ENCODE measurements at places on chromosomes 13 and 19.

- no peak overlapping the region for H3K27ac ChIP-seq
- H3K36me3 ChIP-seq, result peaks cover 4% of the 10 kb centered on the region
- H3K4me1 ChIP-seq, result peaks cover 3% of the 10 kb centered on the region
- DNase-seq, result peak; percentile 88
- no peaks in the 10 kb centered on the region for H3K27me3 ChIP-seq
Observed at GRCh38 chr19:1113030-1113985, 9.5 kb downstream of the GPX4 start.

DNA sequence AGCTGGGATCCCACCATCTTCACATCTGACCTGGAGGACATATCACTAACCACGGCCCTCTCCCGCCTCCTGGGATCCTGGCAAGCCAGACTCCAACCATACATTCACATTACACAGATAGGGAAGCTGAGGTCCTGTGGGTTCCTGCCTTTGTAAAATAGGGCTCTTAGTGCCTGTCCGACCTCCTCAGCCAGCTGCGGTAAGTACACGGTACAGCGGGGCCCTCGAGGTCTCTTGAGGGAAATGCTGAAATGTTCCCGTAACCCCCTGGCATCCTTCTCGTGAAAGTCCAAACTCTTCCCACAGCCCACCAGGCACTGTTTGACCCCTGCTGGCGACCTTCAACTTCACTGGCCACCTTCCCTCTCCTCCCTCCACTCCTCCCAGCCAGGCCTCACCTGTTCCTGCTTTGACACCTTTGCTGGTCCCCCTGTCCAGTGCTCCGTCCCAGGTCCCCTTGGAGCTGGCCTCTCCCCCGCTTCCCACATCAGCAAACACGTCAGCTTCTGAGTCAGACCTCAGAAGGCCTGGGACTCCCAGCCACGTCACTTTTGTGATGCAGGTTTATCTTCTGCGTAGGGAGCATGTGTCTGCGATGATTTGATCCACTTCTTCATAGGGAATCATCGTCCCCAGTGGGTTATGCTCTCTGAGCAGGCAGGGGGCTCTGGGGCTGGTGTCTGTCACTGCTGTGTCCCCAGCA is 8.8 kb upstream of the GNG7 start:
- no peak overlapping the region for H3K27ac ChIP-seq
- no peak overlapping the region for H3K4me3 ChIP-seq
- H3K36me3 ChIP-seq, result peaks cover 3% of the 10 kb centered on the region
- H3K4me1 ChIP-seq, result peaks cover 3% of the 10 kb centered on the region

DNA sequence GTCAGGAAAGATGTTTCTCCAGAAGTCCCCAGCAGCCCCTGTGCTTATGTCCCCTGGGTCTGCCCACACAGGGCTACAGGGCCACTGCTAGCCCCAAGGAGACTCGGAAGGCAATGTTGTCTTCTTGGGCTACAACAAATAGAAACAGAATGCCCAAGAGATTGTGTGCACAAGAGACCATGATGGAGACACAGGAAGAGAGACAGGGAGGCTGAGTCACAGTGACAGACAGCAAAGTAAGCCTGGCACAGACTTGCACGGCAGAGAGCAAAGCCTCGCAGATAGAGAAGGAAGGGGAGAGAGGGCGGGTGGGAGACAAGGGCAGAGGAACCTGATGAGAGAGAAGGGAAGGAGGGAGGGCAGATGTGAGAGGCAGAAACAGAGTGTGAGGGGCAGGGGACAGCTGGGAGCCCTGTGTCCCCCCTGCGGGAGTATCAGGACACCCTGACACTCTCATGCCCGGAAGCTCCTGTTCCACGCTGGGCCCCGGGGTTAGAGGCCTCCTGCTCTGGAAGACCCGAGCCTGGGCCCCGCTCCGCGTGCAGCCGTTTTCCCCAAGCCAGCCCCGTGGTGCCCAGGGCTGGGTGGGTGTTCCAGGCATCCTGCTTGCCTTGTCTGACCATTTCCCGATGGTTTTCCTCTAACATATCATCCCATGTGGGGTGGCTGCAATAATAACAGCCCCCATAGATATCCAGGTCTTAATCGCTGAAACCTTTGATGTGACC is 2.7 kb upstream of the PLA2G4C start:
- H3K4me3 ChIP-seq, result no peak overlapping the region
- peaks cover 14% of the 10 kb centered on the region for H3K4me1 ChIP-seq
- H3K27ac ChIP-seq, result no peak overlapping the region
- no peaks in the 10 kb centered on the region for H3K27me3 ChIP-seq
- peaks cover 15% of the 10 kb centered on the region for H3K36me3 ChIP-seq

- no peaks in the 10 kb centered on the region for H3K36me3 ChIP-seq
- no peak overlapping the region for H3K27ac ChIP-seq
- no peaks in the 10 kb centered on the region for H3K4me1 ChIP-seq
- no peak for DNase-seq
- no peak overlapping the region for H3K4me3 ChIP-seq
Observed at GRCh38 chr13:89695343-89696257, 1651.9 kb upstream of the MIR17HG start.

DNA sequence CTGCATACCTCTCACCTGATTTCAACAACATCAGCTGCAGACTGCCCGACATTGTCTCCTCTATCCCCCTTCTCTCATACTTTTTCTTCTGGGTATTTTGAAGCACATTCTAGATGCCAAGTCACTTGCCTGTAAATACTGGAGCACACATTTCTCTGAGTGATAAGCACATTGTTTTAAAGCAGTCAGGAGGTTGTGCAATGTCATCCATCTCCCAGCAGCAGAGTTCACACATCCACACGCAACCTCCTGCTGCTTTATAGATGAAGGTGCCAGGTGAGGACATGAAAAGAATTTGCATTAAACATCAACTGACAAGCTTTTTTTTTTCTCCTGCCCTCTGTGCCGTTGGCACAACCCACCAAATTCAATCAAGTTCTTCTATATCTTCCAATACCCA is 5.5 kb downstream of the UPK1A start:
- DNase-seq, result no peak
- peaks cover 8% of the 10 kb centered on the region for H3K4me1 ChIP-seq
- H3K27ac ChIP-seq, result no peak overlapping the region

DNA sequence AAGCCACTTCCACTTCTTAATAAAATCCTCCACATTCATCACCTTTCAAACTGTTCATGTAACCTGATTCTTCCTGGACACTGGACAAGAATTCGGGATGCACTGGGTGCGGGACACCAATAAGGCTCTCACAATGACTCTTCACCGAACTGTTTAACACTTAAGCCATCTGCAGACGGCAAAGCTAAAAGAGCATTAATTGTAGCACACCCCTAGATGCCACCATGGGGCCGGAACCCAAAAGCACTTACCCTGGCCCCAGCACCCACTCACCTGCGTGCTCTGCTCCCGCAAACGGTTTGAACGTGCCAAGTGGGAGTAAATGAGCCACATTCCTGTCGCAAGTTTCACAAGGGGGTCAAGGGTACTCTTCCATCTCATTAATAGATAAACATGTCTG is 254.3 kb upstream of the PRR20A start:
- no peaks in the 10 kb centered on the region for H3K36me3 ChIP-seq
- H3K27me3 ChIP-seq, result no peaks in the 10 kb centered on the region
- DNase-seq, result no peak
- H3K4me3 ChIP-seq, result no peak overlapping the region
- H3K4me1 ChIP-seq, result no peaks in the 10 kb centered on the region

DNA sequence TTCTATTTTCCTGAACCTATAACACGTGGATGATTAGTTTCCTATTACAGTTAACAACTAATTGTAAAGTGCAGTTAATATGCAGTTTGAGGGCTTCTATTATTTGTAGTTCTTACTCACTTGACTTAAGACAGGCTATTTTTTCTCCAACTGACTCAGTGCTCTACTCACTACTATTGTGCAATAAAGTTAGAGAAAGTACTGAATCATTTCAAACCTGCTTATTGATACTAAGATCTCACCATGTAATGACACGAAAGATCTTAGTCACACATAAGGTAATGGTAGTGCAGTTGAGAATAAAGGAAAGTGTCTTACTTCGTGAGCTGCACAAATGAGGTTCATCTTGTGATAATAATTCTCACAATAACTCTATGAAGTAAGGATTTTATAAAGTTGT is 22.8 kb upstream of the ITM2B start:
- peaks cover 20% of the 10 kb centered on the region for H3K4me1 ChIP-seq
- peaks cover 40% of the 10 kb centered on the region for H3K27me3 ChIP-seq
- DNase-seq, result no peak
- H3K4me3 ChIP-seq, result no peak overlapping the region

GRCh38 chr19:48883726-48884125 is 11.5 kb downstream of the PPP1R15A start:
- DNase-seq, result no peak
- H3K4me1 ChIP-seq, result peaks cover 3% of the 10 kb centered on the region
- no peak overlapping the region for H3K27ac ChIP-seq
- no peak overlapping the region for H3K4me3 ChIP-seq
- peaks cover 8% of the 10 kb centered on the region for H3K36me3 ChIP-seq

DNA sequence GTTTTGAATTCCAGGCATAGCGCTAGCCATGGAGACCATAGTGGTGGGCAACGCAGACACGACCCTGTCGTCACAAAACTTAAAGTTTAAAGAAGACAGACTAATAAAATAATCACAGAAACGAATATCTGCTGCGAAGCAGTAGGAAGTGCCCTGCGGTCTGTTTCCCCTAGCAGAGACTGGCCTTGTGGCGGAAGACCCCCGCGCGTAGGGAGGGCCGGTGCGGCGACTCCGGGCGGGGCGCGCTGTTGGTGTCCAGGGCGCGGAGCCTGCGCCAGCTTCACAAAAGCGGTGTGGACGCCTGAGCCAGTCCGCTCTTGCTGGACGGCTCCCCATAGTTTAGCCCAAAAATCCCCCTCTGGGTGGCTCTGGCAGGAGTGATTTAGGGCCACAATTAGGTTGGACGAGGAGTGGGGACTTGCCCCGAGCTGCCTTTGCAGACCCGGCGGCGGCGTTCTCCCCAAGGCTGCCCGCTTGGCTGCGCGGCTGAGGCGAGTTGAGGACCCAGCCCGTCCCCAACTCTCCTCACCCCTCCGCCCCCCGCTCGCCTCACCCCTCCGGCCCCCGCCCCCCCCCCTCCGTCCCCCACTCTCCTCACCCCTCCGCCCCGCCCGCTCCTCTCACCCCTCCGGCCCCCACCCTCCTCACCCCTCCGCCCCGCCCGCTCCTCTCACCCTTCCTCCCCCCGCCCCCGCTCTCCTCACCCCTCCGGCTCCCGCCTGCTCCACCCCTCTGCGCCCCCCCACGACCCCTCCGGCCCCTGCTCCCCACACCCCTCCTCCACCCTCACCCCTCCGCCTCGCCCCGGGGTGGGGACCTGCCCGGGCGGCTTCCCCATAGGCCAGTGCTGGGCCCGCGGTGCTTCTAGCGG is 14.2 kb upstream of the LATS2 start:
- peaks cover 16% of the 10 kb centered on the region for H3K27me3 ChIP-seq
- H3K36me3 ChIP-seq, result no peaks in the 10 kb centered on the region
- peak overlapping the region; percentile 73 for H3K27ac ChIP-seq
- peak overlapping the region; percentile 65 for H3K4me3 ChIP-seq
- DNase-seq, result peak; percentile 45
- peaks cover 30% of the 10 kb centered on the region for H3K4me1 ChIP-seq

DNA sequence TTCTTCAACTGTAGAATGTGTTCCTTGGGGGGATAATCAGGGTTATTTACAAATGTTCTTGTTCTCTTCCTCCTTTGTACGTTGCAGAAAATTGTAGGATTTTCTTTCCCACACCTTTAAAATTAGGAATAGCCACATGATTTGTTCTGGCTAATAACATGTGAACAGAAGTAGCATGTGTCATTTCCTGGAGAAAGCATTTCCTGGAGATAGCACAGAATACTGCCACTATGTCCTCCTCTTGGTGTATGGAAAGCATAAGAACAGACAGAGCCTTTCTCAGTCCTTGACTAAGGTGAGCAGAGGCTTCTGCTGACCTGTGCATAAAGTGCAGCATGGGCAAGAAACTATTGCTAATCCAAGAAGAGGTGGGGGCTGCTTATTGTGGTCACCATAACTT is 101.8 kb downstream of the FAM216B start:
- no peak overlapping the region for H3K4me3 ChIP-seq
- no peak for DNase-seq
- H3K4me1 ChIP-seq, result no peaks in the 10 kb centered on the region
- peaks cover 11% of the 10 kb centered on the region for H3K27me3 ChIP-seq
- H3K27ac ChIP-seq, result no peak overlapping the region
- peaks cover 20% of the 10 kb centered on the region for H3K36me3 ChIP-seq

DNA sequence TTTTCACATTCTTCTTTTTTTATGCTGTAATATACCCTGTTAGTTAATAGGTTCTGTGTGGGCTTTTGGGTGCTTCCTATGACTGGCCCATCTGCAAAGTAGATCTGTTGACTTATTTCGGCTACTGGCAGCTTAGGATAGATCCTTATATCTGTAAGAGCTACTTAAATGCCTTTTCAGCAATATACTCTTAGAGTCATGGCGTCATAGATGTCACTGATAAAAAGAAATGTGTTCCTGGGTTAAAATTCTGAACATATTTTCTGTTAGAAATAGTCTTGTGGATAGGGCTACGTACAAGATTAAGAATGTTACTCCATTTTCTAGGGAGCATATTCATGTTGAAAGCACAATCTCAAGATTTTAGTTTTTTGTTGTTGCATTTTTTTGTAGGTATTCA is 4.7 kb downstream of the AKAP11 start:
- DNase-seq, result no peak
- H3K36me3 ChIP-seq, result peaks cover 25% of the 10 kb centered on the region
- H3K4me3 ChIP-seq, result no peak overlapping the region
- H3K27ac ChIP-seq, result no peak overlapping the region

DNA sequence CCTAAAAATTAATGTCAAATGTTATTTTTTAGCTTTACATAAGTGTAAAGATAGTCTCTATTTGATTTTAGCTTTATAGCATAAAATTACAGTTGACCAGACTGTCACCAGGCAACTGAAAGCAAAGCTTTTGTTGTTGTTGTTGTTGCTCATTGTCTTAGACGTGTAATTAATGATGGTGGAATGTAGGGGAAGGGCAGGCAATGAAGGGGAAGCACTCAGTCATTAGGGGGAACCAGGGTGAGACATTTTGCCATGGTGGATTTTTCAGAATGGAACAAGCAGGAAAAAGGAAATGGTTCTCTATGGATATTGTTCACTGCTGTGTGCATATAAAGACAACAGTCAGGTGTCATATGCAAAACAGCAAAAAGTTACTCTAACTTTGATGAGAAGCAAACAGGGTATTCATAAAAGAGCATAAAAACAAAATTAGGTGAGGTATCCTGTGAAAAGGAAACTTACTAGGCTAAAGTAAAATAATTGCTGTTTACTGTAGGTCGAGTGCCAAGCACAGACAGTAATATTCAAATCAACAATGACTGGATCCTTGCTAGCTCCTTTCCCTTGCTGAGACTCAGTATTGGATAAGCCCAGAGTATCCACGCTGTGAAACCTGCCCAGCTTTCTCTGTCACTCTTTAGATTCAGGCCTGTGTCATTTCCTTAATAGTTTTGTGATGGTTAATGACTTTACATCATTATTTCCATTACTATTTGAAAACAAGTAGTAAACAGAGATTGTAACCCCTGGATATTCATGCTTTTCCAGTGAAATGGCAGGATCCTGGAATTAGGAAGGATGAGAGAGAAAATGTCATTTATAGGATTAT is 110.5 kb downstream of the LRCH1 start:
- H3K4me1 ChIP-seq, result peaks cover 33% of the 10 kb centered on the region
- H3K4me3 ChIP-seq, result no peak overlapping the region
- no peaks in the 10 kb centered on the region for H3K27me3 ChIP-seq
- peaks cover 5% of the 10 kb centered on the region for H3K36me3 ChIP-seq
- no peak for DNase-seq

- H3K4me1 ChIP-seq, result no peaks in the 10 kb centered on the region
- H3K4me3 ChIP-seq, result no peak overlapping the region
- DNase-seq, result no peak
- no peak overlapping the region for H3K27ac ChIP-seq
Observed at GRCh38 chr13:44267980-44268379, 105.6 kb upstream of the SERP2 start.

- H3K4me1 ChIP-seq, result peaks cover 16% of the 10 kb centered on the region
- H3K4me3 ChIP-seq, result no peak overlapping the region
- no peaks in the 10 kb centered on the region for H3K27me3 ChIP-seq
Observed at GRCh38 chr13:48144413-48145035, 49.6 kb upstream of the MED4 start.
